ENCODE measurements at places on chromosomes 5 and 9.

DNA sequence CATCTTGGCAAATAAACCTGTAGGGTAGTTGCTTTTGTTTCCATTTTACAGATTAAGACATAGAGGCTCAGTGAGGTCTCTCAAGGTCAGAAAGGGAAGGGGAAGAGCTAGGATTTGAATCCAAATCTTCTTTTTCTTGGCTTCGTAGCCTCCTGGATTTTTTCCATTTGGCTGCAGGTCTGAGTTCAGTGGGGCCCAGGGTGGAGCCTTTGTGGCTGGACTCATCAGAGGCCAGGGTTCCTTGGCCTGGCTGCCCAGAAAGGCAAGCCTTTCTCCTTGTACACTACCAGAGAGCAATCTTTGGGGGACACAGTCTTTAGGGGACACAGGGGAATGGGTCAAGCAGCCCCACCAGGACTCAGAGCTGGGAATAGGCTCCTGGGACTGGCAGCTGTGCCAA lies 10.5 kb upstream of the TRAF1 start:
- no peak for DNase-seq

DNA sequence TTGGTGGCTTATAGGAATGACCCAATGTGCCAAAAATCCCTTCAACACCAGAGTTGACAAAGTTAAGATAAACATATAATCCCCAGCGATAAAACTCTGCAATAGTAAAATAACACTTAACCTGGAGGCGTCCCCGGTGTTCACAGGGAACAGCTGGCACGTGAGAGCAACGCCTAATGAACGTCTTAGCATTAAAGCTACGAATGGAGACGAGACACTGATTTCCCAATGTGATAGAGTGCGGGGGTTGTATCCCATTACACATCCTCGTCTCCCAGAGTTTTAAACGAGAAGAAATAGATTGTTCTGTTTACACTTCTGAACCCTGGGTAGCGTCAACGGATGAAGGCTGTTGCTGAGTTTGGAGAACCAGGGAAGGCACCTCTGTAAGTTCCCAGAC lies 57.6 kb downstream of the PTCH1 start:
- no peak for DNase-seq

GRCh38 chr5:9343146-9343850 lies 202.6 kb downstream of the SEMA5A start:
- no peak for DNase-seq

- DNase-seq, result no peak
Observed at GRCh38 chr5:125149527-125149926, 403.1 kb upstream of the ZNF608 start.

- DNase-seq, result no peak
Observed at GRCh38 chr5:135239453-135240282, 159.4 kb downstream of the MACROH2A1 start.

GRCh38 chr5:150672237-150672883 lies 11.3 kb downstream of the MYOZ3 start:
- DNase-seq, result no peak

DNA sequence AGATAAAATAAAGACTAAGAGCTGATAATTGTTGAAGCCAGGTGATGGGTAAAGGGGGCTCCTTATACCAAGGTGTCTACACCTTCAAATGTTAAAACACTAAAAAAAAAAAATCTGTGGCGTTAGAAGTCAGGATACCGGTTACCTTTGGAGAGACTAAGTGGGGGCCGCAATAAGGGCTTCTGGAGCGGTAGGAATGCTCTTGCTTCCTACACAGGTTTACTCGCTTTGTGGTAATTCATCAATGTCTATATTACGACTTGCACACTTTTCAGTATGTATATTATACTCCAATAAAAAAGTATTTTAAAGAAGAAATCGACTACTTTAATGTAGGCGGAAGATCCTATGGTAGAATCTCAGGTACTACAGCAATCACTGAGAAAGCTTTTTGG lies 12.5 kb downstream of the MRPS27 start:
- DNase-seq, result no peak

GRCh38 chr5:34524123-34524522 lies 132.0 kb upstream of the RAI14 start:
- no peak for DNase-seq

DNA sequence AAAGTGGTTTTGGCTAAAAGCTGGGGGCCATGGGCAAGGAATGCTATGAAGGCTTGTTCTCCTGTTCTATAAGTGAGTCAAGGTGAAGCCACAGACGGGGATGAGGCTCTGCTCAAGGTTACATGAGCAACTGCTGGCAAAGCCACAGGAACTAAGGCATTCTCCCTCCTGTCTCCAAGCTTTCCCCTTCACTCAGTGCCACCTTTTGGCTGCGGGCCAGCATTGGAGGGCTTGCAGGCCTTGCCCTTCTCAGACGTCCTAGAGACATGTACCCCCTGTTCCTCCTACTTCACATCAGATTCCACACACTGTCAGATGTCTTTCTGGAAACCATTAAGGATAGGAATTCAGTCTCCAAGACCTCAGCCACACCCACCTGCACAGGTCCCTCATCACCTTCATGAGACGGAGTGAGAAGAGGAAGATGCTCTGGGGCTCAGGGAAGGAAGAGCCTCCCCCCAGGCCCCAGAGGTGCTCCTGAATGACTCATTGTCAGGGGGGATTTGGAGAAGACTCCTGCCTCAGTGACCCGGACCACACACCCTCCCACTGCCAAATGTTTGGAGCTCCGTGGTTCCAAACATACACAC lies 20.5 kb upstream of the MEIKIN start:
- DNase-seq, result no peak

- DNase-seq, result no peak
Observed at GRCh38 chr5:73328640-73329039, 119.9 kb downstream of the FOXD1 start.

GRCh38 chr5:157130925-157131324 lies 11.7 kb downstream of the MED7 start:
- no peak for DNase-seq

- no peak for DNase-seq
Observed at GRCh38 chr5:35963381-35963843, 25.0 kb upstream of the CAPSL start.

GRCh38 chr9:99998266-99998665 lies 91.8 kb downstream of the STX17 start:
- DNase-seq, result peak; percentile 8

GRCh38 chr5:149834246-149834855 lies 104.2 kb downstream of the PPARGC1B start:
- DNase-seq, result no peak

- DNase-seq, result no peak
Observed at GRCh38 chr5:170206216-170206615, 26.6 kb upstream of the C5orf58 start.

GRCh38 chr5:155017610-155018009 lies 4.1 kb downstream of the KIF4B start:
- DNase-seq, result no peak

GRCh38 chr5:173438951-173439350 lies 110.7 kb upstream of the STC2 start:
- DNase-seq, result no peak

GRCh38 chr9:138064547-138064946 lies 187.0 kb downstream of the CACNA1B start:
- no peak for DNase-seq

- no peak for DNase-seq
Observed at GRCh38 chr9:93114169-93114983, 18.4 kb downstream of the CARD19 start.

GRCh38 chr9:5920860-5921328 lies 30.2 kb downstream of the MLANA start:
- DNase-seq, result no peak

GRCh38 chr5:153018121-153018520 lies 472.3 kb upstream of the GRIA1 start:
- DNase-seq, result no peak

- no peak for DNase-seq
Observed at GRCh38 chr9:92941861-92942260, 5.5 kb upstream of the FGD3 start.

DNA sequence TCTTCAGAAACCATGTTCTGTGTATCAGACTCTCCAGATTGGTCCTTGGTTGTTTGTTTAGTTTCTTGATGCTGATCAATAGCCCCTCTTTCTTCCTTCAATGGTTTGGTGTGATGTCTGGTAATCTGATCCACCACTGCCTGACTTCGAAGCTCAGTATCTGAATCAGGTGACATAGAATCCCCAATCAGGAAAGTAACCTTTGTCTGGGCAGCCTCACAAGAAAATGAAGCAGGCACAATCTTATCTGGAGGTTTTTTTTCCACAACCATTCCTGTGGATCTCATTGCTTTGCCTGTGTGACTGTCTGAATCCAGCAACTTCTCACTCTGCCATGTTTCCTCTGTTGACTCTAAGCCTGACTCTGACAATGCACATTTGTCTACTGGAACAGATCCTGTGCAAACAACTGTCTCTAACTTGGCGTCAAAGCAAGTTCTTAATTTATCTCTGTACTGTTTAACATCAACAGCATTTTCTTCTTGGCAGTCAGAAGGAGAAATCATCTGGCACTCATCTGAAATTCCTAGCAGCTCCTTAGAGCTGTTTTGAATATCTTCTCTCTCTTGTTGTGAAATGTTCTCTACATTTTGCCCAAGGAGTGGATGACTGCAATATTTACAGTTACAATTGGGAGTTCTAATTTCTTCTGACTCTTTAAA lies 37.1 kb upstream of the RAPGEF6 start:
- peak; percentile 12 for DNase-seq

- no peak for DNase-seq
Observed at GRCh38 chr5:75701856-75702255, 15.4 kb downstream of the POC5 start.

GRCh38 chr9:93288891-93289883 lies 105.2 kb downstream of the WNK2 start:
- no peak for DNase-seq

- DNase-seq, result no peak
Observed at GRCh38 chr5:155027993-155028629, 14.6 kb downstream of the KIF4B start.

GRCh38 chr9:133861692-133862091 lies 123.5 kb upstream of the SARDH start:
- no peak for DNase-seq

DNA sequence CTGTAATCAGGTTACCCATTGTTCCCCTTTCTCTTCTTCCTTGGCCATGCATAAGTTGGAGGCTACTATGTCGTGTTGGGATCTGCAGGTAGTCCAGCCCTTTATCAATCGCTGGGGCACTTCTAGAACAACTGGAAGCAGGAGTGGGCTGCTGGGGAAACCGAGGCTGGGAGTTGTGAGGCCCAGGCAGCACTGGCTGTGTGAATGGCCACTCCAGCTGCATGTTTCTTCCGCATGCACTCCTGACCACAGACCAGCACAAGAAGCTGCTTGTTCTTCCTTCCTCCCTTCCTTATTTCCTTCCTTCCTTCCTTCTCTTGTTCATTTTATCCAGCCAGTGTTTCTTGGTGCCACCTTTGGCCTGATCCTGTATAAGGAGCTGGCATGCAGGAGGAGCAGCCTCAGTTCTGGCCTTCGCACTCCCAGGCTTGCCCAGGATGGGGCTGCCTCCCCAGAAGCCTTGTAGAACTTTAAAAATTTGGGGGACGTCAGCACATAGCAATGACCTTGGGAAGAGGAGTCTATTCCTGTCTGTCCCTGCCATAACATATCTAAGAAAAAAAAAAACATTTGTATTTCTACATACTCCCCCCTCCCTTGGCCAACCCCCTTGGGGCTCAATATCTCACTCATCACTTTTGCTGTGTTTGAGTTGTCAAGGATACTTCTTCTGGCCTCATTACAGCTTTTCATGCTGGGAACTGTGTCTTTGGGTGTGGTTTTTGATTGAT lies 20.8 kb upstream of the CXCL14 start:
- DNase-seq, result no peak

DNA sequence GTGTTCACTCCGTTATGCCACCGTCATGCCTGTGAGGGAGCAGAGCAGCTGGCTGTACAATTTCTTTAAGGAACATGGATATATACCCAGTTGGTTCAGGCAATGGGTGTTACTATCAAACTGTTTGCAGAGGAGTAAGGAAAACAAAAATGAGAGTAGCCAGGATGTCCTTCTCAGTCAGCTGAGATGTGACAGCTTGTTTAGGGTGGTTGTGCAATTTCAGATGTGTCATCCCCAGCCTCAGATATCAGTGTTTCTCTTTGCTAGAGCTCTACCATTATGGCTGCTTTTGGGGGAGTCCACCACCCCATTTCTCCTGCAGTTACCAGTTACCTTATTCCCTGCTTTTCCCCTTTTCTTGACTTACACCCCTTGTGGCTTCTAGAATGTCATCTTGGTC lies 135.2 kb upstream of the SLC24A2 start:
- no peak for DNase-seq

GRCh38 chr5:163889369-163889768 lies 383.9 kb downstream of the MAT2B start:
- no peak for DNase-seq

GRCh38 chr5:14475045-14475444 lies 106.5 kb upstream of the OTULINL start:
- no peak for DNase-seq

DNA sequence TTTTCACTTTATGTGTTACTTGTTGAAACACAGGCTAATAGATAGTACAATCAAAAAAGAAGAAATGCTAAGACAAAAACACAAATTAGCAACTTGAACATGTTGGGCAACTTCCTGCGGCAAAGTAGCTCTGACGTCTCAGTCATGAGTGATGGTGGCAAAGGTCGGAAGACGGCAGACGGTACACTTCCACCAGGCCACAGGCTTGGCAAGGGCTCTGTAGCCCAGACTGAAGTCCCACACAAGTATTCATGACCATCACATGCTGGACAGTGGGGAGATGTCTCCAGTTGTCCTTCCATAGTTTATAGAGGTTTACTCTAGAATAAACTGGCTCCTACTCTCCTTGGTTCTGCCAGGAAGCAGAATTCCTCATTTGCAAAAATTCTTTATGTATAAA lies 831.3 kb downstream of the MTRR start:
- DNase-seq, result no peak

- DNase-seq, result no peak
Observed at GRCh38 chr9:130256644-130257043, 8.9 kb upstream of the HMCN2 start.

- DNase-seq, result no peak
Observed at GRCh38 chr5:107147589-107147988, 523.1 kb downstream of the EFNA5 start.

- no peak for DNase-seq
Observed at GRCh38 chr9:35203528-35203927, 41.7 kb downstream of the UNC13B start.

DNA sequence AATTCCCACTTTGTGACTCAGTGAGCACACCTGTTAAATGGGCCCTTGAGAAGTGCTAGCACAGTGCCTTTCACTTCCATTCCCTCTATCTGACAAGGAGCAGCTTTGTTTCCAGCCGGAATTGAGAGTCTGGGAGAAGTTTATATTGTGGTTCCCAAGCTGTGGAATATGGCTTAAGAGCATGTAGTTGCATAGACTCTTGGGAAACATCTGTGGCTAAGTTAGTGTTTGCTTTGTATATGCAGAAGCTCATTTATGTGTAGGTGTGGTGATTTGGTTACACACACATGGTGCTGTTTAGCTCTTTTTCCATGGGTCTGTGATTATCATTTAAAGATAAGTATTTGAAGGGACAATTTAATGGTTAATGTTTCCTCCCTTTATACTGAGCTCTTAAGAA lies 110.5 kb upstream of the HMHB1 start:
- no peak for DNase-seq

DNA sequence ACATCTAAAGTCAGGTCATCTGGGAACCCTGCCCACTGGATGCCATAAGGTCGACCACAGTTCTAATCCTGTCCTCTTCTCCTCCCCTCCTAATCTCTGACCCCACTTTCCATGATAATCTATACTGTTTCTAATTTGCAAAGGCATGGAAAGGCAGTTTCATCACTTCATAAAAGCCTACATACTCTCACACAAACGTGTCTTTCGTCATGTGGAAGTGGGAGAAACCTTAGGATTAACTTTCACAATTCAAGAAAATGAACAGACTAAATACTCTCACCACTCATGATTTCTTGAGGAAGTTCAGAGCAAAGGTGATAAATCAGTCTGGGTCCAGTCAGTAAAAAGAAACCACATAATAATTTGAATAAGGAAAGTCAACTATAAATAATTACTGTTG lies 5.5 kb downstream of the FANCC start:
- no peak for DNase-seq
